ENCODE measurements at places on chromosomes 1 and 21. TPM values are rescaled to one million over a fixed set of nuclear protein-coding genes. Genes with fewer than 3 reads are reported as not detected.

Gene TEDDM1
- not detected for total RNA-seq

Gene GPR61
- total RNA-seq: not detected

Gene SYPL2
- under 0.01 TPM for total RNA-seq

Gene C4BPA
- not detected for total RNA-seq
